ENCODE measurements at places on chromosomes 6 and 20.

GRCh38 chr6:158086504-158087223 lies 81.4 kb downstream of the SERAC1 start:
- peaks cover 13% of the 10 kb centered on the region for H3K4me1 ChIP-seq
- H3K27ac ChIP-seq: no peak overlapping the region
- DNase-seq: peak; percentile 44
- H3K36me3 ChIP-seq: peaks cover 96% of the 10 kb centered on the region
- H3K27me3 ChIP-seq: no peaks in the 10 kb centered on the region

- H3K4me1 ChIP-seq: no peaks in the 10 kb centered on the region
- DNase-seq: no peak
- no peak overlapping the region for H3K27ac ChIP-seq
- H3K27me3 ChIP-seq: peaks cover 3% of the 10 kb centered on the region
Measured at GRCh38 chr6:107743311-107743710, 80.8 kb downstream of the SCML4 start.

GRCh38 chr6:68691120-68691519 lies 56.0 kb downstream of the ADGRB3 start:
- no peaks in the 10 kb centered on the region for H3K4me1 ChIP-seq
- no peak overlapping the region for H3K4me3 ChIP-seq
- no peak overlapping the region for H3K27ac ChIP-seq
- no peak for DNase-seq
- no peaks in the 10 kb centered on the region for H3K36me3 ChIP-seq

DNA sequence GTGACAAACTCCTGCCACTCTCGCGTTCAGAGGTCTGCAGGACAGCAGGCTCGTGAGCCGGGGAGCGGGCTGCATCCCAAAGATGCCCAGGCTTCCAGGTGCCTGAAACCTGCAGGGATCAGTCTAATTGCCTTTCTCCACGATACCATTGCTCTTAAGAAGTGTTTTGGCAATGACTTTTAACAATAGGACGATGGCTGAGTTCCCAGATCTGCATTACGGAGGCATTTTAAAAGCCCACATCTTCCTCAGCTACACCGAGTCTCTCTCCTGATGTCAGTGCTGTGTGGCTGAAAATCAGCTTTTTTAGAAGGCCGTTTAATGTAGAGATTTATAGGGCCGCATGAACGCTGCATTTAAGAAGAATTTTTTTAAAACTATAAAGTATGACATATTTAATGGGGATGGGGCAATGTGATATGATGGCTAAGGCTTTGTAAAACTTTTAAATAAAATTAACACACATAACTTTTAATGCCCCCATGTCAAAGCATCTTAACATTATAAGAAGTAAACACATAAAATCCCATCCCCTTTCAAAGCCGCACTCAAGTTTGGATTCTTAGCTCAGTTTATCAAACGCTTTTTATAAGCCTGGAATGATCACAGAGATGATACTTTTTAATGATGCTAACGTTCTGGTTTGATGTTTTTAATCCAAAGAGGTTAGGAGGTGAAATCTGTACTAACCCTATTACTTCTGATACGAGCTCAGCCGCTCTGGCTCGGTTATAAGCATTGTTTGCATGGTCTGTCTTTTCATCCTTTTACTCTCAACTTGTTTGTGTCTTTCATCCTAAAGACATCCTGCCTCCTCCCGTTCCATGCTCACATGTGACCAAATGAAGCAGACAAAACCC lies 386.0 kb downstream of the SMOC2 start:
- H3K27ac ChIP-seq: no peak overlapping the region
- no peaks in the 10 kb centered on the region for H3K4me1 ChIP-seq
- no peak overlapping the region for H3K4me3 ChIP-seq
- DNase-seq: no peak
- no peaks in the 10 kb centered on the region for H3K27me3 ChIP-seq

GRCh38 chr20:34709044-34709830 lies 5.1 kb downstream of the TP53INP2 start:
- H3K4me3 ChIP-seq: peak overlapping the region; percentile 75
- H3K4me1 ChIP-seq: peaks cover 49% of the 10 kb centered on the region
- DNase-seq: peak; percentile 86
- H3K36me3 ChIP-seq: no peaks in the 10 kb centered on the region

DNA sequence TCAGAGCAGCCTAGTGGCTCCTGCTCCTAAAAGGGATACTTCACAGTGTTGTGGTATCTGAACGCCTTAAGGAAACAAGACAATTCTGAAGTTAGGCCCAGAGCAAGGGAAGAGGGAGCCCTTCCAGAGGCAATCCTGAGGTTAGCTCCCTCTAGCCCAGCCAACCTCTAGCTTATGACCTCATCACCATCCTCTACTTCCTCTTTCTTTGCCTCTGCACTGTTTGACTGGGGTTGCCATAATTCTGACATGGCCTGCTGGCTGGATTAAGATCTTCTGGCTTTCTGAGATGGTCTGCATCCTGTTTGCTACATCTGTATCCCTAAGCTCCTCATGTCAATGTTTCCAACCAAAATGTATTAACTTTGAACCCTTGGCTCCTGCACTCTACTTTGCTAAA lies 23.3 kb upstream of the BMP2 start:
- no peak overlapping the region for H3K4me3 ChIP-seq
- DNase-seq: no peak
- no peak overlapping the region for H3K27ac ChIP-seq
- H3K36me3 ChIP-seq: no peaks in the 10 kb centered on the region
- H3K27me3 ChIP-seq: no peaks in the 10 kb centered on the region

DNA sequence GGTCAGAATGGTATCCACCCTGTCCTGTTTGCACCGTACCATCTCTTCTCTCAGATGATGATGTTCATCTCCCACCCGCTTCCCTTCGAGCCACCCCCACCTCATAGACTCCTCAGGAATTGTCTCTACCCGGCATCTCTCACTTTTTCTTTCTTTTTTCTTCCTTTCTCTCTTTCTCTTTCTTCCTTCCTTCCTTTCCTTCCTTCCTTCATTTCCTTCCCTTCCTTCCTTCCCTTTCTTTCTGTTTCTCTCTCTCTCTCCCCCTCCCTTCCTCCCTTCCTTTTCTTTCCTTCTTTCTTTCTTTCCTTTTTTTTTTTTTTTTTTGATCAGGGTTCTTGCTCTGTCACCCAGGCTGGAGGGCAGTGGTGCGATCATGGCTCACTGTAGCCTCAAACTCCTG lies 27.7 kb upstream of the PNPLA1 start:
- no peaks in the 10 kb centered on the region for H3K4me1 ChIP-seq
- no peak for DNase-seq
- no peaks in the 10 kb centered on the region for H3K27me3 ChIP-seq
- H3K27ac ChIP-seq: no peak overlapping the region

- no peaks in the 10 kb centered on the region for H3K27me3 ChIP-seq
- H3K36me3 ChIP-seq: no peaks in the 10 kb centered on the region
- DNase-seq: no peak
- no peak overlapping the region for H3K27ac ChIP-seq
- H3K4me1 ChIP-seq: no peaks in the 10 kb centered on the region
Measured at GRCh38 chr6:156191895-156192294, 585.3 kb upstream of the ARID1B start.

- H3K27ac ChIP-seq: no peak overlapping the region
- H3K27me3 ChIP-seq: no peaks in the 10 kb centered on the region
- DNase-seq: no peak
- no peak overlapping the region for H3K4me3 ChIP-seq
Measured at GRCh38 chr20:10520528-10520927, 85.4 kb downstream of the SLX4IP start.

- H3K4me3 ChIP-seq: no peak overlapping the region
- no peak overlapping the region for H3K27ac ChIP-seq
- H3K4me1 ChIP-seq: peaks cover 19% of the 10 kb centered on the region
- H3K27me3 ChIP-seq: no peaks in the 10 kb centered on the region
- H3K36me3 ChIP-seq: no peaks in the 10 kb centered on the region
- DNase-seq: no peak
Measured at GRCh38 chr20:8671370-8671961, 397.4 kb upstream of the PLCB4 start.

DNA sequence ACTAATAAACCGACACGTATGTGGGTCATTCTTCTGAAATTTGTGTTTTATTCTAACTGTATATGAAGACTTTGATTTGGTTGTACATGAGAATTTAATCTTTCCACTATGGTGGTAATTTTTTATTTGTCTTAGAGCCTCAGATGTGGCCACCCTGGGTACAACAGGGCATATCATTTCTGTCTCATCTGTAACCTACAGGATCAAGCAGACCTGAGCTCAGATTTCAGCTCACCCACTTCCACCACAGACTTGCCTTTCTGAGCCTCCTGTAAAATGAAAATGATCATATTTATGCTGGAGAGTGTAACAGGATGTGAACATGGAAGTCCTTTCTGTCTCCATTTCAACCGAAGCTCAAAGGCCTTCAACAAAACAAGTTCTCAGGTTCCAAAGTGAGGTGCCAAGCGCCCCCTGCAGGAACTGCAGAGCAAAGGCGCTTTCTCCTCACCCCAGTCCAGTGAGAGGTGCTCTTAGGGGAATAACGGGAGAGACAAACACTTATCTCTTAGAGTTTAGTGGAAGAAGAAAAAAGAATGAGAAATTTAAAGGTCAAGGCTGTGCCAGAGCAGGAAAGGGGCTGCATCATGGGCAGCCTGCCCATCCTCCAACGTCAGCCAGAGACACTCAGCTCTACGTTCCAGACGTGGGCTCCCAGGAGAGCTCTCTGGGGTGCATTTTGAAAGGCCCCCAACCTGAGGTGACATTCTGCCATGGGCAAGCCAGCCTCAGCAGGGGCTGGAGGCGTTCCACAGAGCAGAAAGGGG lies 23.0 kb upstream of the CD24 start:
- peaks cover 4% of the 10 kb centered on the region for H3K27me3 ChIP-seq
- H3K36me3 ChIP-seq: no peaks in the 10 kb centered on the region
- no peak for DNase-seq
- H3K4me1 ChIP-seq: no peaks in the 10 kb centered on the region
- H3K4me3 ChIP-seq: no peak overlapping the region

- peaks cover 3% of the 10 kb centered on the region for H3K36me3 ChIP-seq
- peak; percentile 68 for DNase-seq
- H3K4me3 ChIP-seq: no peak overlapping the region
- H3K27me3 ChIP-seq: no peaks in the 10 kb centered on the region
Measured at GRCh38 chr6:166366921-166367320, 15.8 kb downstream of the MPC1 start.

- H3K27ac ChIP-seq: no peak overlapping the region
- peaks cover 7% of the 10 kb centered on the region for H3K27me3 ChIP-seq
- no peak overlapping the region for H3K4me3 ChIP-seq
- H3K36me3 ChIP-seq: no peaks in the 10 kb centered on the region
Measured at GRCh38 chr6:73340048-73340447, 14.0 kb downstream of the DPPA5 start.

DNA sequence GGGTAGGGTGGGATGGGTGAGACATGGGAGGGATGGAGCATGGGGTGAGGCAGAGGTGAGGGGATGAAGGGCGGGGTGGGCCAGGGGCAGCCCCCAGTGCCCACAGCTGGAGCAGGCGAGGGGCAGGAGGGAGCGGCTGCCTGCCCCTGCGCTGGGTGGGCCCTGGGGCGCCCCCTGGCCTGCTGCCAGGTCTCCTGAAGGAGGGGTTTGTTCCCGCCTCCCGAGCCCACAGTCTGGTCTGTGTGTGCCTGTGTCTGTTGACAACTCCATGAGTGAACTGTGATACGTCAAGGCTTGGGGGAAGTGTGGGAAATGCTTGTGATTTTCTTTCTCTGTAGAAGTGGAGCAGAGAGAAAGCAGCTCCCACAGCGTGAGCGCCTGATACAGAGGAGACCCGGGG lies 10.9 kb upstream of the MRGBP start:
- no peaks in the 10 kb centered on the region for H3K36me3 ChIP-seq
- no peak for DNase-seq
- peaks cover 10% of the 10 kb centered on the region for H3K4me1 ChIP-seq
- H3K27me3 ChIP-seq: no peaks in the 10 kb centered on the region
- H3K27ac ChIP-seq: no peak overlapping the region

DNA sequence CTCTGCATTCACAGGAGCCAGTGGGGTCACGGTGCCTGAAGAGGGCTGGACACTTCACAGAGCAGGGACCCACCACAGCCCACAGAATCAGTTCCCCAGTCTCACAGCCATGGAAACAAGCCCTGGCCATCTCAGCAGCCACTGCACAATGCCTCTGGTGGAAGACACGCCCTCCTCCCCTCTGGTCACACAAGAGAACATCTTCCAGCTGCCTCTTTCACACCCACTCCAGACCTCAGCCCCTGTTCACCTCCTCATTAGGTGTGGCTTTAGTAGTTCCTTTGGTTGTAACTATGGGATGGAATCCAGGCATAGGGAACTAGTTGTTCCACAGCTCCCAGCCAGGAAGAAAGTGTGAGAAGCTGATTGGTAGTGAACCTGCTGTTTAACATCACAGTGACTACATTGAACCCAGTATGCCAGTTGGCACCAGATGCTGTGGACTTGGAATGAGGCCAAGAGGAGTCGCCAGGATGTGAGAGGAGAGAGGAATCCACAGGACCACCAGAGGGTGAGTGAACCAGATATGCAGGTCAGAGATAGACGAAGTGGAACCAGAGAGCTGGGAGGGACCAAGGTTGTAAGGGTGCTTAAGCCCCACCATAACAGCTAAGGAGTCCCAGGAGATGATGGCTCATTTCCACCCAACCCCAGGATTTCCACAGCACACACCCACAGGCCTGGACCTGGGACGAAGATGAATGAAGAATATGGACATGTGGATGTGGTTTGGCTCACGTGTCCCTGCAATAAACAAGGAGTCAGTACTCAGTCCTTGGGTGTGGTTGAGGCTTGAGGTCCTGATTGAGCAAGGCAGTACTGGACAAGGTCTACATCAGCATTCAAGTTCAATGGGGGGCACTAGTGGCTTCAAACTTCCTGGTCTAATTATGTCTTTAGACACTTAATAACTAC lies 8.8 kb upstream of the BTN3A3 start:
- no peaks in the 10 kb centered on the region for H3K27me3 ChIP-seq
- no peaks in the 10 kb centered on the region for H3K36me3 ChIP-seq
- H3K4me1 ChIP-seq: peaks cover 15% of the 10 kb centered on the region
- H3K27ac ChIP-seq: no peak overlapping the region

GRCh38 chr6:142316791-142317368 lies 15.1 kb downstream of the ADGRG6 start:
- no peak overlapping the region for H3K4me3 ChIP-seq
- H3K27me3 ChIP-seq: no peaks in the 10 kb centered on the region
- H3K4me1 ChIP-seq: no peaks in the 10 kb centered on the region
- H3K27ac ChIP-seq: no peak overlapping the region
- DNase-seq: no peak

DNA sequence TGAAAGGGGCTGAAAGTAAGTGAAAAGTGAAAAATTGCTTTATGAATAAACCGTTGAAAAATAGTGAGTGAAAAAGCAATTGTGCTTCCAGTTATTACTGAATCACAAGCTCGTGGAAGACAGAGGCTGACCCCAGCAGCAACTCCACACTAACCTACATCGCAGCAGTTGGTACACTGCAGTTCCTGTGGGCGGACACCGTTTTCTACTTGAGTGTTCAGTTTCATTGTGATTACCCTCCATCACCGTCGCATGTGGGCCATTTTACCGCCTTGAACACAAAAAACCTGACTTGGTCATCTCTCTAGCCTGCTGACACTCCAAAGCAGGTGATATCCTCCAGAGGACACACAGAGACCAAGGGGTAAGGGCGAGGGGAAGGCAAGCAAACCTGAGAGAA lies 28.4 kb downstream of the PRDM1 start:
- DNase-seq: no peak
- no peaks in the 10 kb centered on the region for H3K4me1 ChIP-seq
- H3K4me3 ChIP-seq: no peak overlapping the region
- H3K27ac ChIP-seq: peak overlapping the region; percentile 75

GRCh38 chr6:158321960-158322359 lies 9.7 kb downstream of the TULP4 start:
- no peaks in the 10 kb centered on the region for H3K36me3 ChIP-seq
- peaks cover 6% of the 10 kb centered on the region for H3K4me1 ChIP-seq
- H3K27ac ChIP-seq: no peak overlapping the region
- no peak for DNase-seq
- no peak overlapping the region for H3K4me3 ChIP-seq

- DNase-seq: no peak
- H3K27ac ChIP-seq: no peak overlapping the region
- H3K27me3 ChIP-seq: no peaks in the 10 kb centered on the region
- no peaks in the 10 kb centered on the region for H3K36me3 ChIP-seq
Measured at GRCh38 chr6:93394471-93394870, 24.9 kb downstream of the EPHA7 start.

All from heart right ventricle (tissue), 16 donors.